ENCODE measurements at places on chromosomes 16 and 17. TPM values are rescaled to one million over a fixed set of nuclear protein-coding genes. Genes with fewer than 3 reads are reported as not detected.

MYBBP1A gene
- polyA plus RNA-seq = 22.7 TPM

CCDC78 gene
- polyA plus RNA-seq = 0.98 TPM

NGFR gene
- 2.0 TPM for polyA plus RNA-seq

KRT39 gene
- not detected for polyA plus RNA-seq

KRTAP1-4 gene
- not detected for polyA plus RNA-seq

SLC25A10 gene
- 18.7 TPM for polyA plus RNA-seq

PDF gene
- 6.5 TPM for polyA plus RNA-seq

MYL11 gene
- 1.3 TPM for polyA plus RNA-seq

CTRB2 gene
- 1.9 TPM for polyA plus RNA-seq

DNAH2 gene
- polyA plus RNA-seq = 0.03 TPM

FA2H gene
- 4.0 TPM for polyA plus RNA-seq

HSD17B1 gene
- 5.2 TPM for polyA plus RNA-seq

ALDOC gene
- polyA plus RNA-seq = 5.4 TPM

PTGES3L gene
- polyA plus RNA-seq = 0.40 TPM

TPPP3 gene
- 16.8 TPM for polyA plus RNA-seq

BIRC5 gene
- polyA plus RNA-seq = 0.40 TPM

MEFV gene
- polyA plus RNA-seq = 0.18 TPM

DNAI2 gene
- polyA plus RNA-seq = not detected

ADGRG3 gene
- polyA plus RNA-seq = 8.4 TPM

PYDC1 gene
- polyA plus RNA-seq = not detected

COPS3 gene
- polyA plus RNA-seq = 44.3 TPM

C17orf78 gene
- not detected for polyA plus RNA-seq

HOXB9 gene
- 0.97 TPM for polyA plus RNA-seq

ELMO3 gene
- polyA plus RNA-seq = 35.7 TPM

SLC16A6 gene
- polyA plus RNA-seq = 0.18 TPM

PHOSPHO1 gene
- 2.4 TPM for polyA plus RNA-seq

Data from adipose tissue (tissue), 3 donors.